Activated naive CD4-positive, alpha-beta T cell treated with Interleukin-2 at 50 U/mL for 16 hours (primary cell): ENCODE measurements at places on chromosomes 12 and 14.

DNA sequence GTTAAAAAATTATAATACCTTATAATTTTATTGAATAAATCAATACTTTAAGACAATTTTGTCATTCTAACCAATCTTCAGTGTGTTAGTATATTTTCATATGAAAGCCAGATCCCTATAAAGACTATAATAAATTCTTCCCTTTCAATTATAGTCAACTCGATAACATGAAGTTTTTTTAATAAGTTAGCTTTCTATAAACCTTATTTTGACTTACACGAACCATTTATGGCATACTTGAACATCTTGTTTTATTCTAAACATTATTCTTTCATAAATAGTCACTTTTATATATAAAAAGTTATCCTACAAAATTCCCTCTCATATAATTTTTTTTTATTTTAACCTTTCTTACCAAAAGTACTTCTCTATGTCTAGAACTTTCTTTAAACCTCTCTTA is 1002.3 kb downstream of the TMEM121 start:
- DNase-seq = no peak

DNA sequence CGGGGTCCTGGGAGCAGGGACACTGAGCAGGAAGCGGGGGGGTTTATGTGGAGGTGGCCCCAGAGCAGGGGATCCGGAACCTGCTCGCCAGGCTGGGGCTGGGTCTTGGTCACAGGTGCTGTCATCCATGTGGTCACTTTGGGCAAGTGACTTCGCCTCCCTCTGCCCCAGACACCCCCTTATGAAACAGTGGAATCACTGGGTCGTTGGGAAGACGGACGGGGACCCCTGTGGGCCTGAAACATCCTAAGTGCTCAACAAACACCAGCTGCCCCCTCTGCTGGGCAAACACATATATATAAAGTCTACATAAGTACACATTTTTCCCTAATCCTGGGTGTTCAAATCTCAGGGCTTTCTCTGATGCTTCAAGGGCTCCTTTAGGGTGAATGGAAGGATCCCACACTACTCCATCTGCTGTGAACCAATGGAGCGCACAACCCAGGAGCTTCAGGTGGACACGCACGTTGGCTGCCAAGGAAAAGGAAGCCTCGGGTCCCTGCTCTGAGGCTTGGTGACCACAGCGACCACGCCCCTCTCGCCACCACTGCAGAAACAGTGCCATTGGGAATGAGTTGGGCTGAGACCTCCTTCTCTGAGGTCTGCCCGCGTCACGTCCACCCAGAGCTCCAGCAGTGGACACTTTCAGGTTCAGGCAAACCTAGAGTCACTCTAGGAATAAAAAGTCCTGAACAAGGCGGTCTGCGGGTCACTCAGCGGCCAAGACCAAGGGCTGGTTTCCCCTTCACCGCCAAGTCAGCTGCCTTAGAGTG is 54.6 kb downstream of the CDC42BPB start:
- no peak for DNase-seq

DNA sequence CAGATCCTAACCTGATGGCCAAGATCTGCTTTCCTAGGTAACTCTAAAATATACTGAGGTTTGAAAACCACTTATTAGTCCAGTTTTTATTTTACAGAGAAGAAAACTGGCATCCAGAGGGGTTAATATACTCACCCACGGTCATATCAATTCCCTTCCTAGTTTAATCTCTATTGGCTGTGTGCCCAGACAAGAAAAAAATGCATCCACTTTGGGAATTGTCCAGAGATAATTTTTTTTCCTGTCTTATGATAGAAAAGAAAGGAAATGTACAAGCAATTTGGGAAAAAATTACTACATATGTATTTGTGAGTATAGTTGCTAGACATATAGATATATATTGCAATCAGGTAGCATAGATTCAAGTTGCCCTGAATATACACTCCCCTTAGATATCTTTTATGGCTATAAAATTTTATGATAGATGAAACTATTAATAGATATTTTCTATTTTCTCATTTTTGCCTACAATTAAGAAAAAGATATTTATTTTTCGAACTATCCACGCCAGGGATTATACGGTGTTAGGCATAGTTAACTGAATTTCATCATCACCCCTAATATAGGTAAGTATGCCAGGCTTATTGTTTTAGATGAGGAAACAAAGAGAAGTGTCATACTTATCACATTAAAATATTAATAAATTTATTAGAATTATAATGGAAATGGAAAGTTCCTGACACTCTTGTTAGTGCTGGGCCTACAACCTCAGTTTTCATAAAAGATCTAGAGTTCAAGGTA is 100.5 kb upstream of the SLC38A2 start:
- DNase-seq = no peak

GRCh38 chr12:14995583-14996425 is 23.0 kb downstream of the PDE6H start:
- DNase-seq = no peak

- no peak for DNase-seq
Observed at GRCh38 chr14:96455588-96455987, 46.6 kb upstream of the PAPOLA start.

DNA sequence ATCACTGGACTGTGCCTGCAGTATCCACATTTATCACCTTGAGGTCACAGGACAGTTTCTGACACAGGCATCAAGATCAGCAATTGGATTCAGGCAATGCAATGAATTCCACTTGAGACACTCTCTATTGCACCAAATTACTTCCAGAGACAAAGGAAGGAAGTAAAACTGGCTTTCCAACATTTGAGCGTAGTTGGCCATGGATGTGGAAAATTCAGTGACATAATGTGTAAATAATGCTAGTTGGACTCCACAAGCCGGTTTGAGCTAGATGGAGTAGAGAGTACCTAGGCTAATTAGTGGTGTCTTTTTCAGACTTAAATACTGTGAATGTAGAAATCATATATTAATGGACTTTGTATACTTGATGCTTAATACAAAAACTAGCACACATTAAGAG is 168.3 kb upstream of the SYT1 start:
- DNase-seq = no peak

DNA sequence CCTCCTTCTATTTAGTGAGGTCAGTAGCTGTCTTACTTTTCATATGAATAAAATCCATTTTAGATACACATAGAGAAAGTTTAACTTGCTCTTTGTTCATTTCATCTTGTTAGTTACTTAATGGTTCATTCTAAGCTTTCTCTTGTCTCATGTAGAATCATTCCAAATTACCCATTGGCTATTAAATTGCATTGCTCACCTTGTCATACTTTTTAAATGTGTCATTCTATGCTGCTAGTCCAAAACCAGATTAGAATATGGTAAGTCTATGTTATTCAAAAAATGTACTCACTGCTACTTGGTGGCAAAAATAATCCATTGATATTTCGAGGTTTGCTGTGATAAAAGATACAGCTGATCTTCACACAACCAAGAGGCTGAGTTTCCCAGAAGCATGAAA is 3.0 kb downstream of the C12orf50 start:
- no peak for DNase-seq

GRCh38 chr12:72178871-72179270 is 93.3 kb upstream of the TRHDE start:
- DNase-seq = no peak

DNA sequence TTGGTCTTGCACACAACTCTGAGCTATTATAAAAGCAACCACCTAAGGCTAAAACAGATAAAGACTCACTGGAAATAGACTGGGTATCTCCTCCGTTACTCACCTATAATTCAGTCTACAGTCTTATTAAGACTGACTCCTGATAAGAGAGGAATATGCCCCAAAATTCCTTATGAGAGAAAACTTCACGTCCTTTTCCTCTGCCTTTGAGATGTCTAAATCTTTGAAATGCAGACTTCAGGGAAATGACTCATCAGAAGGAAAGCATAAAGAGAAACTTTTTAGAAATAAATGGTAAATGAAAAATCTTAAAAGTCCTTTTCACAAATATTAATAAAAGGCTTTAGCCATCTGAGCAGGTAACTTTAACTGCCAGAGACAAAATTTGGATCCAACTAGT is 187.5 kb upstream of the RTL1 start:
- DNase-seq = no peak

DNA sequence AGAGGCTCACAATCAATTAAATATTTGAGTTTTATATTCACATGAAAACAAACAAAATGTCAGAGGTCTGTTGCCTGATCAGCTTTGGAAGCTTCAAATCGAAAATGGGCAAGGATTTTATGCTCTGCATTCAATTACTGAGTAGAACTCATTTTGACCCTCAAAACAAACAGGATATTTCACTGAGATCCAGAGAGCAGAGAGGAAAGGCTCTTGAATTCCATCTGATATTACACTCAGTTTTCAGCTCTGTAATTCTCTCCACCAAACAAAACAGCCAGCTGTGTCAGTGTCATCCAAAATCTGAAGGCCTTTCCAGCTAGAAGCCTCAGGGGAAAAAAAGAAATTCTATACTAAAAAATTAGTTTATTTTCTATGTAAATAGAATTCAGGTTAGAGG is 128.6 kb upstream of the FLRT2 start:
- no peak for DNase-seq

GRCh38 chr14:99280066-99280731 is 8.2 kb upstream of the BCL11B start:
- no peak for DNase-seq

GRCh38 chr14:97731800-97732199 is 934.6 kb downstream of the VRK1 start:
- DNase-seq = no peak

GRCh38 chr12:21771311-21771710 is 3.2 kb downstream of the KCNJ8 start:
- DNase-seq = no peak

DNA sequence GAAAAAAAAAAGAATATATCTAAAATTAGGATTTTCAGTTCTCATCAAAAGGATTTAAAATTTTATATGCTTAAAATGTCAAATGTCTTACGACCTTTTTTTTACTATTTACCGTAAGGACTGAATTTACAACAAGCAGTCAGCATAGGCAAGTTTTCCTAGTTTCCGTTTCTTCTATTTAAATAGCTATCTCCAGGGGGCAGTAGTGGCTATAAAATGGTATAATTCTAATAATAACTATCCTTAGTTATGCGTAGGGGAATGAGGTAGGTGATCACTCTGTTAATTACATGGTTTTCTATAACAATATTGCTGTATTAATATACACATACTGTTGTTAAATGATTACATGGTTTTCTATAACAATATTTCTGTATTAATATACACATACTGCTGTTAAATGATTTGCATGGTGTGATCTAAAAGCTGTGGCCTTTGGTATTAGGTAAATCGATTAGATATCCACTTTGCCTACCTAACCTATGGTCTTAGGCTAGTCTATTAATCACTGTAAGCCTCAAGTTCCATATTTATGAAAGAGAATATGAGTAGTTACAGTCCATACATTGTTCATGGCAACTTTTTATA is 217.7 kb upstream of the PDZRN4 start:
- DNase-seq = no peak

DNA sequence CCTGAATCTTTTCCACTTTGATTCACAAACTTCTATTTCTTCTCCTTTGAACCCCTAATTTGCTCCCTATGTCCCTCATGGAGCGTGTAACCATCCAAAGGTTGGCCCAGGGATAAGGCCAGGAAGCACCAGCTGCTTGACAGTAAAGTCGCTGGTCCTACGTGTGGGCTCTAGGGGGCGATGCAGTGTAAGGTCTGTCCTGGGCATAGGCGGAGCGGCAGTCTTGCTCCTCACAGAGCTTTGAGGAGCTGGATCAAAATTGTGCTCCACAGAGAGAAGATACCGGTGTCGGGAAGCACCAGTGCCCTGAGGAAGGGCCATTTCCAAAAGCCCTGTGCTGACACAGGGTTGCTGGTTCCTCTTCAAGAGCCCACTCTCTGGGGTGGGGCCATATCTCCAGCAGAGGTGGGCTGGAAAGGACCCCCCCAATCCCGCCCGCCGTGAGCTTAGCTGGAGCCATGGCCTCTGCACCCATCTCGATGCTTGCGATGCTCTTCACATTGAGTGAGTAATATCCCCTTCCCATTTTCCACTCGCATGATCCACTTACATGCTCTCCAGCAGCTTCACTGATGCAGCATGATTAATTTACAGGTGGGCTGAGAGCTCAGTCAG is 49.9 kb upstream of the OR4E1 start:
- DNase-seq = peak; percentile 41

DNA sequence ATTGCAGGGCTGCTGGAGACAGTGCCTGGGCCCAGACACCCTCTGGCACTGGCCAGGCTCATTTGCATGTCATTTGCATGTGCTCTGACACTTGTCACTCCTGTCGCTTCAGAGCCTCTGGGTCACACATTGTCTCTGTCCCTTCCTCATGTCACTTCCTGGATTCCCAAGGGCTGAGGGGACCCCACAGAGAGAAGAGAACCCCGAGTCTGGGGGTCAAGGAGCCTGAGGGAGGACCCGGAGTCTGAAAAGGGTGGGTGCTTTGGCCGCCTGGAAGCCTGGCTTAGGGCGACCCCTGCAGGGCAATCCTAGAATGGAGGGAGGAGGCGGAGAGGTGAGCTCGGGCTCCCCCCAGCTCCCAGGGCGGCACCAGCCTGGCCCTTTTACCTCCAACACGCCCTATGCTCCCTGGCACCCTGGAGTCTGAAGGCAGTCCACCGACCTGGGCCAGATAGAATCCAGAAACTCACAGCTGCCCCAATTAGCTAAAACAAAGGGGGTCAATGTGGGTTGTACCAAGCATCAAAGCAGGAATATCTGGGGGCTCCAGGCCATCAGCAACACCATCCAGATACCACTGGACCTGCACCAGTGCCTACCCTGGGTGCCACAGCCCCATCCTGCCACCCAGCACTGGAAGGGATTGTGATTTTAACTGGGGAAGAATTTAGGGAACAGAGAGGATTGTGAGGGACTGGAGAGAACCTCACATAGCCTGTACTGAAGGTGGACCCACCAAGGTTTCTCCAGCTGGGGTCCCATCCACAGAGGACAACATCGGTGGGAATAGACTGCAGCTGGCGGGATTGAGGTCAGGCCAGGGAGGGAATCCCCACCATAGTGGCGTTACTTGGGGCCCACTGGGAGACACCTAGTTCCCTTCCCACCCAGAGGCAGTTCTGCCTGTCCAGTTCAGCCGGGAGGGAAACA is 21.8 kb upstream of the KRT78 start:
- DNase-seq = peak; percentile 76

- DNase-seq = no peak
Observed at GRCh38 chr12:123908884-123909725, 63.5 kb downstream of the CCDC92 start.

- DNase-seq = no peak
Observed at GRCh38 chr12:86249276-86249675, 6.9 kb downstream of the MGAT4C start.

DNA sequence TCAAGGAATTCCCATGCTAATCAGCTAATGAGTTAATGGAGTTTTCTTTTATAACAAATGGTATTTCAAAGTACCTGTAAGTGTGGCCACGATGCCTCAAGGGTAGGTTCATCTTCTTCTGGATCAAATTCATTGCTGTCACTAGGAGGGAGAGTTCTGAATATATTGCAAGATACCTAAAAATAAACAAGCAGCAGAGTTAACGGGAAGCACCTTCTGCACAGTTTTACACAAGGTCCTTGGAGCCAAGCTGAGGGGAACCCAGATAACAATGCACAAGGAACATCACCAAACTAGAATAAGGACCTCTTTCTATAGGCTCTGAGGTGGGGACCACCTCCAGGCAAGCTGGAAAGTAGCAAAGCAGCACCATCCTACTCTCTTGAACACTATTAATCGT is 103.2 kb upstream of the GPHB5 start:
- no peak for DNase-seq

GRCh38 chr12:67952787-67953186 is 36.5 kb upstream of the IFNG-AS1 start:
- DNase-seq = no peak
